ENCODE measurements at places on chromosomes 4 and X.

- no peak for DNase-seq
Observed at GRCh38 chr4:13678186-13678924, 50.8 kb upstream of the BOD1L1 start.

GRCh38 chr4:6724421-6725111, 8.6 kb downstream of the BLOC1S4 start:
- DNase-seq: no peak

DNA sequence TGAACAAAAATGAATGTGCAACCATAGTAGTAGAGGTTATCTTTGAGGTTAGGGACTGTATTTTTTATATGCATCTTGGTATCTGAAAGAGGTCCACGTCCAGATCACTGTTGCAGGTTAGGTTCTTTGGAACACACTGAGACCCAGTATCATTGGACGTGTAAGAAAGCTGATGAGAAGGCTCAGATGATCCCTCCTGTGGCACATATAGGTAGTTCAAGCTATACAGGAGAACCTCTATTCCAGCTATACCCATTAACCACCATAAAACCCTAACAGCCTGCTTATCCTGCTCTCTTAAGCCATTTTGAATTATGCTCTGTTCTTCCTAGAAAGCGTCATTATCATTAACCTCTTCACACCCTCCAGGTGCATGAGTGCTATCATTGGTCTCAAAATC, 930.7 kb upstream of the HS3ST1 start:
- no peak for DNase-seq

DNA sequence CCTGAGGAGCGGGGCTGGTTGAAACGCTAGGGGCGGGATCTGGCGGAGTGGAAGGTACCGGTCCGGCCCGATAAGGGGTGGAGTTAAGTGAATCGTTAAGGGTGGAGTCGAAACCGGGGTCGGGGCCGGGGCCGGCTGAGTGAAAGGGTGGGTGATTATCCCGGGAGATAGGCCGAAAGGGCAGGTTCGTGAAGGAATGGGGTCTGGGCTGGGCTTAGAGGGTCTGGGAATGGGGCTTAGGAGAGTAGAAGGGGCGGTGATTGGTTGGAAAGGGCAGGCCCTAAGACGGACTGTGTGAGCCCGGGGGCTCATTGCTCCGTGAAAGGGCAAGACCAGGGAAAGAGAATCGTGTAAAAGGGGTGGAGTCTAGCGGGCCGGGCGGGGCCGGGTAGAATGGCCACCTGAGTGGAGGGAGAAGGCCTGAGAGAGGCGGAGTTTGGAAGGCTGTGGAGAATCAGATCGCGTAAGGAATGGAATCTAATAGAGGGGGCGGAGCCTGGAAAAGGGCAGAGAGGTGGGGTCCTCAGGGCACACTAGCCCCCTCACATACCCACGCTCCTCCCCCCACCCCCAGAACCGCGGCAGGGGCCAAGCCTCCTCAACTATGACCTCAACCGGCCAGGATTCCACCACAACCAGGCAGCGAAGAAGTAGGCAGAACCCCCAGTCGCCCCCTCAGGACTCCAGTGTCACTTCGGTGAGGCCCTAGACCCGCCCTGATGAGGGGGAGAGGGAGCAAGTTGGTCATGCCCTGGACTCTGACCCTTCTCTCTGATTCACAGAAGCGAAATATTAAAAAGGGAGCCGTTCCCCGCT, 430 bp downstream of the HDAC6 start:
- peak; percentile 90 for DNase-seq

DNA sequence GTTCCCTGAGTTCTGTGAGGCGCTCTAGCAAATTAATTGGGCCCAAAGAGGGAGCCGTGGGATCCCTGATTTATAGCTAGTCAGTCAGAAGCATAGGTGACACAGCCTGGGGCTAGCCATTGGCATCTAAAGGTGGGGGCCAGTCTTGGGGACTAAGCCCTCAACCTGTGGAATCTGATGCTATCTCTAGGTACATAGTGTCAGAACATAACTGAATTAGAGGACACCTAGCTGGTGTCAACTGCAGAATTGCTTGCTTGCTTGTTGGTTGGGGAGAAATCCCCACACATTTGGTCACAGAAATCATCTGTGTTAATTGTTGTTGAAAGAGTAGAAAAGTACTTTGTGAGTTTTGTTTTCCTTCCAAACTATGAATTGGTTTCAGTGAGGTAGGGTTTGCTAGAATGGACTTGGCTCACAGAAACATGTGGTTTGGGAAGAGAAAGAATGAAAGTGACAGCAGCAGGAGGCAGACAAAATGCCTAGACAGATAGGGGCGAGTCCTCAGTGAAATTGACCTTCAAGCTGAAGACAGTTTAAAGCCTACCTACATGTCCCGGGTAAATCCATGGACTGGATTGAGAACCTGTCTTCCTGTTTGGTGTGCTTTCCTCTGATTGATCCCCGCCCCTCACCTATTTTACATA, 12.8 kb upstream of the GPR82 start:
- DNase-seq: no peak

GRCh38 chr4:150569998-150570535, 11.9 kb upstream of the MAB21L2 start:
- DNase-seq: no peak

DNA sequence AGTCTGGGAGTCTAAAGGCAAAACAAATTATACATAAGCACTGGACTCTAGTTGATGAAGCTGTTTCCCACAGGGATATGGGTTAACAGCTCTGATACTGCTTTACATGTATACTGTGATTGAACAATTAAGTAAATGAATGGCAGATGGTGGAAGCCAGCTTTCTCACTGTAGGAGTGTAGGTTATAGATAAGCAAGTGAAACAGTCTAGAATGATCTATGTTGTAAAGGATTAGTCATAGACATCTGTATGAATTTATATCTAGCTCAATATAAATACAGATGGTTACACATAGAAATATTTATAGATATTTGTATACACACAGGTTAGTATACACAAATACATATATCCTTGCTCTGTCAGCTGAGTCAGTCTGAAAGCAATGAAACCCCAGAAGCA, 276.1 kb downstream of the PPARGC1A start:
- DNase-seq: no peak

GRCh38 chr4:101345596-101346350, 1.6 kb downstream of the PPP3CA start:
- peak; percentile 71 for DNase-seq

- no peak for DNase-seq
Observed at GRCh38 chrX:41322821-41323603, 10.9 kb upstream of the DDX3X start.

GRCh38 chrX:102517326-102517725, 787 bp upstream of the TMSB15A start:
- DNase-seq: no peak

DNA sequence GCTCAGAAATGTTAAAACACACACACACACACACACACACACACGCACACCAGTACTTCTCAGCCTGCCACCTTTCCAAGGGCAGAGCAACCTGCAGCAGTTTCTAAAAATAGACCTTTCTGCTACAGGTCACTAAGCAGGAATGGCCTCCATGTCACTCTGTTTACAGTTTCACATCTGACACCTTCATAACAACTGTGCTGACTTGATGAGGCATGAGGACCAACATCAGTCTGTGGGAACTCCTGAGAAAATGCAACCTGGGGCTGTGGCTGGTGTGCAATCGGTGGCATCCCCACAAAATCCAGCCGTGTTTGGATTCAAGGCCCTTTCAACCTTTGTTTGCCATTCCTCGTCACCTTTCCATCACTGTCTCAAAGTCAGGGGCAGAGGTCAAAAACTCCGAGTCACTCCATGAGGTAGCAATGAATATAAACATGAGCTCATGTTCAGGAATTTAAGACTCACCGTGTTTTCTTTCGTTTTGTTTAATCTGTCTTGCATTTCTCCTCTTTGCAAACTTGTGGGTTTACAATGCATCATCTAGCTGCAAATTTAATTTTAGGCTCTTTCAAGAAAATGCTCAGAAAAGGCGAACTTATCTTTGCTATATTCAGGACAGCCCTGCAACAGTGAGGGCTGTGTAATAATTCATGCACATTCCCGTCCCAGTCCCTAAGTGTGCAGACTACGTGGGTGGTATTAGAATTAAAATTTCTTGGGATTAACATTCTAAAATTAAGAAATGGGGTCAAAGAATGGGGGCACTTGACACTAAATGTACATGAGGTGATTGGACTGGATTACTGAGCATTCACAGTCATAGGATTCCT, 135.3 kb downstream of the SHROOM3 start:
- DNase-seq: no peak

DNA sequence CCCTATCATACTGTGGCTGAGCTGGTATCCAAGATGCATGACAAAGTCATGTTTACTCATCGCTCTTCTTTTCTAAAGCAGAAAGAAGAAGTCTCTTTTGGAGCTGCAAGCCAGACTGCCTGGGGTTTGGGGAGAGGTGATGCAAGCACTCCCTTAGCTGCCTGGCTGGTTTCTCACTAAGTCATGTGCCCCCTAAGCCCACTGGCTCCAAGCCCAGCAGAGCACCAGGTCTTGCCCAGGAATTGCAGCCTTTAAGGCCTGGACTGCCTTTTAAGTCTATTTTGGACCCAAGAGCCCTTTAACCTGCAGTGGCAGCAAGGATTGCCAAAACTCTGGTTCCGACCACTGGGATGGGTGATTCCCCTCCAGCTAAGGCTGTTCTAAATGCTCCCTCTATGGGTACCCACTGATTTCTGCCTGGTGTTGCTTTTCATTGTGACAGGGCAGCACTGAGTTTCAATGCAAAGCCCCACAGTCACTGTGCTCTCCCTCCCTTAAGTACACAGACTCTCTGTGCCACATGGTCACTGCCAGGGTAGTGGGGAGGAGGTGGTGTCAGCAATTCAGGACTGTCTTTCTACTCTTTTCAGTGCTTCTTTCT, 548.6 kb downstream of the TLL1 start:
- no peak for DNase-seq

- no peak for DNase-seq
Observed at GRCh38 chr4:20552004-20552403, 148.3 kb upstream of the PACRGL start.

GRCh38 chr4:119302073-119302832, 19.7 kb downstream of the FABP2 start:
- no peak for DNase-seq

DNA sequence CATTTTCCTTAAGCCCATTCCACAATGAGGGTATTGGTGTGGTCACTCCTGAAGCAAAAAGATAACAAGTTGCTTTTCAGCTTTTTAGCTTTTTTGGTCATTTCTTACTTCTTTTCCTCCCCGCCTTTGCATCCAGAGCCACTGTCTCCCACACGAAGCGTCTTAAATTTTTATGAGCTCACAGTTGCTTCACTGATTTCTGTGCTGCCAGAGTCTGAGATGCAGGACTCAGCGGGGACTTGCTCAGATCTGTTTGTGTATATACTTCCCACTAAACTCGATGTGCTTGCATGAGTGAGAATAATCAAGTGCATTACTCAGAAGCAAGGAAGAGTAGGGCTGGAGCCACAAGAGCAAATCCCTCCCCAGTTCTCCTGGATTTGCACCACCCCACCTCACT, 80.2 kb upstream of the FHL1 start:
- DNase-seq: no peak

DNA sequence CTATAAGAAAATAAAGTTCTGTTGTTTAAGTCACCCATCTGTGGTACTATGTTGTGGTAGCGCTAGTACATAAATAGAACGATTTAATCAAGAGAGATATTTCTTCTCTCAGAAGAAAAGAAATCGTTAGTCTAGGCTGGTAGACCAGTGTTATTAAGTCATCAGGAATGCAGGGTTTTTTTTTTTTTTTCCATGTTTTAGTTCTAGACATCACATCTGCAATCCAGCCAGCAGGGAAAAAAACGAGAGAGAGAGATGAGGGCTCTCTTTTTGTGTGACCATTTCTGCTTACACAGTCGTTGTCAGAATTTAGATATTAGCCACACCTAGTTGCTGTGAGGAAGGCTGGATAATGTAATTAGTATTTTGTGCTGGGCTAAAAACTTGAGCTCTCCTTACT, 417.4 kb downstream of the TMA16 start:
- DNase-seq: no peak

DNA sequence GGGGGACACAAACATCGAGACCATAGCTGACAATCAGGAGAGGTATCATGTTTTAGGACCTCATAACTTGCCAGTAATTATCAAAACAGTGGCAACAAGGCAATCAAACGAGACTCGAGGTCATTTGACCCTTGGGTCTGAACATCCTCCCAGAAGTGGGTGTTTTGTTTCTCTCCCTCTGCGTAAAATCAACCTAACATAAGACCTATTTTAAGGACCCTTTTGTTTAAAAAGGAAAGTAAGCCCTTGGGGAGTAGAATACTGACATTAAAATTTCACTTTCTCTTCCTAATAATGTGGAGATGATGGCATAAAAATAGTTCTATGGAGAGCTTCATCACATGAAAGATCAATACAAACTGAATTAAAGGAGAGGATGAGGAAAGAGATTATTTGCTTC, 106.2 kb upstream of the PUDP start:
- no peak for DNase-seq

DNA sequence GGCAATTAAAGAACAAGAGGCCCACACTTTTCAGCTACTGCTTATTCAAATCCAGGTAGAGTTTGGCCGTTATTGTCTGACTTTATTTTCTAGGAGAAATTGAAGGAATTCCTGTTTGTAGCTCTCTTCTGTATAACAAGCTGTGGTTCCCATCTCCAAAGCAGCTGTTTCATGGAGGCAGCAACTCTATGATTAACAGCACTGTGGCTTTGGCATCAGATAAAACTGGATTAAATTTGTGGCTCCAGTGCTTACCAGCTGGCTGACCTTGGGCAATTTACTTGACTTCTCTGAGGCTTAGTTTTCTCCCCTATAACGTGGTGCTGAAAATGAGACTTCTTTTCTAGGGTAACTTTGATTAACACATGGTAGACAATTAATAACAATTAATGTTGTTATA, 28.1 kb downstream of the SLC30A9 start:
- DNase-seq: no peak

DNA sequence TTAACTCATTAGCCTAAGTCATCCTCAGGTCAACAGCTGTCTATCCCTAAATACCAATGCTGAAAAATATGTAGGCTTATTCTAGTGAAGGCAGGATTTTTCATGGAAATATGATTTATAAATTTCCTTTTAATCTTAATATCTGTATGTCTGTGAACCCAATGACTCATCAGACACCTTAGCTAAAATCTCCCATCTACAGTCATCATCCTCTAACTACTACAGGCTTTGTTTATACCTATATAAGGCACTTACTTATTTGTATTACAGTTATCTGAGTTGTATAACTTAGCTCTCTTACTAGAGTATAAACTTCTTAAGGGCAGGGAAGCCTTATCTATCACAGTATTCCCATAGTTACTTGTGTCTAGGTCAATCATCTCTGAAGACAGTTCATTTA, 24.2 kb downstream of the AMMECR1 start:
- no peak for DNase-seq

DNA sequence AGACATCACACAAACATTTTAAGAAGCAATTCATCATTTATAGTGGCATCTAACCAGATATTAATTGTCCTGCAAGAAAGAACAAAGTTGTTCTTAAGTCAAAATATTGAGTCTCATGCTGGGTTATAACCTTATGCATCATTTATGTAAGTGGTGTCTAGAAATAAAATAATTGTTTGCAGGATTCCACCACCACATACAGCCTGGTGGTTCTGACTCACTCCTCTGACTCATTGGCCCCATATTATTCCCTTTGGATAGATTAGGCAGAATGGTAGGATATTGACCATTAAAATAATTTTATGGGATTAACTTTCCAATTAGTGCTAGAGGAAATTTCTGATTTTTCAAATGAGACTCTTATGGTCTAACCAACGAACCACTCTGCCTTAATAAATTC, 384.5 kb downstream of the GRXCR1 start:
- no peak for DNase-seq

Measured in left colon (tissue), 2 donors.